ENCODE measurements at places on chromosomes 12 and 14.

GRCh38 chr14:68684466-68685418 is 108.1 kb downstream of the ZFP36L1 start:
- DNase-seq = no peak

DNA sequence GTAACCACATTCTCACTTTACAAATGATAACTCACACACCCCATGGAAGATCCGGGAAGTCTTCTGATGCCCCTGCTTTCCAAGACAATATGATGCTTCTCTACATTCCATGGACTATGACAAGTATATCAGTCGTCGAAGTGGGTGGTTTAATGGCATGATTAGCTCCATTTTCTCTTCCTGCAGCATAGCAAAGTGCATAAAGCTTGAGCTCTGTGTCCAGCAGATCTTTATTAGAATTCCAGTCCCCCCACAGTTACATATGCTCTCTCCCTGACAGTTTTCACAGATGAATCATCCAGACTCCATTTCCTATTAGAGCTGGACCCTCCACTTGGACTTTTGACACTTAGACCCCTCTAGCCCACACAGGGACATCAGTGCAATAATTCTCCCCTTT is 174.9 kb downstream of the BCAT1 start:
- no peak for DNase-seq

GRCh38 chr14:67704484-67705089 is 2.9 kb downstream of the RDH12 start:
- DNase-seq = peak; percentile 79

- no peak for DNase-seq
These were observed 26.4 kb downstream of the FAM222A start for GRCh38 chr12:109739747-109740693.

DNA sequence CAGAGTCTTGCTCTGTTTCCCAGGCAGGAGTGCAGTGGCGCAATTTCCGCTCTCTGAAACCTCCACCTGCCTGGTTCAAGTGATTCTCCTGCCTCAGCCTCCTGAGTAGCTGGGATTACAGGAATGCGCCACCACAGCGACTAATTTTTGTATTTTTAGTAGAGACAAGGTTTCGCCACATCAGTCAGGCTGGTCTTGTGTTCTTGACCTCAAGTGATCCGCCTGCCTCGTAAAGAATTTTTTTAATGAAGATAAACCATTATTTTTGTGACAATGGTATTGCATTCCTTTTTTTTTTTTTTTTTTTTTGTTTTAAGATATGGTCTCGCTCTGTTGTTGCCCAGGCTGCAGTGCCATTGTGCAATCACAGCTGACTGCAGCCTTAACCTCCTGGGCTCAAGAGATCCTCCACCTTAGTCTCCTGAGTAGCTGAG is 25.8 kb downstream of the ACVR1B start:
- DNase-seq = no peak

DNA sequence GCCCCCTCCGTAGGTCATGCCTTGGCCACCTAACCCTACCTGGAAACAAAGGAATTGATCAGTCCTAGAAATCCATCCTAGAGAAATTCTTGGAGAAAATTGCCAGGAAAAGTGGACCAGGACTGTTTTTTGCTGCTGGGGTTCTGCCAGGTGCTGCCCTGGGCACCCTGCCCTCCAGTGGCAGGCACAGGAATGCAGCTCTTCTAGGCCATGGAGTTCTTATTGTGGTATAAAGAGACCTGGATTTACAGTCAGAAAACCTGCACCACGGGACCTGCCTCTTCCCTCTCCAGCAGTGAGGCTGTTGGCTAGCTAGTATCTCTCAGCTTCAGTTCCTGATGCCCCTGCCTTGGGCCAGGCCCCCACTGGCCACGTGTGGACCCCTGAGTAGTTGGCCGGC is 59.7 kb downstream of the SLC24A4 start:
- DNase-seq = no peak

DNA sequence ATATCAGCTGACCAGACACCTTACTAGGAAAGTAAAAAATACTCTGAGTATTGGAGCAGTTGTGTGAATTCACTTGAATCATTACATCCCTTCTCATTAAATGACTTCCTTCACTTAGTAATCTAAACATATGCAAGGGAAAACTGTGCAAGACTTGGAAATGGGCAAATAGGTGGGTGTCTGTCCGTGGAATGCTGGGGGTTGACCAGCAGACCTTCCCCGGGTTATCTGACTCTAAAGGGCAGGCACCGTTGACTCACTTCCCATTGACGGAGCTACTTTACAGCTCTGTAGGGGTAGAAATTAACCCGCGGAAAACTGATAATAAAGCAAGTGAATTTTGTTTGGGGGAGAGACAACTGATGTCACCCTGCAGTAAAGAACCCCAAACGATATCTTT is 199.3 kb downstream of the TTC7B start:
- no peak for DNase-seq

DNA sequence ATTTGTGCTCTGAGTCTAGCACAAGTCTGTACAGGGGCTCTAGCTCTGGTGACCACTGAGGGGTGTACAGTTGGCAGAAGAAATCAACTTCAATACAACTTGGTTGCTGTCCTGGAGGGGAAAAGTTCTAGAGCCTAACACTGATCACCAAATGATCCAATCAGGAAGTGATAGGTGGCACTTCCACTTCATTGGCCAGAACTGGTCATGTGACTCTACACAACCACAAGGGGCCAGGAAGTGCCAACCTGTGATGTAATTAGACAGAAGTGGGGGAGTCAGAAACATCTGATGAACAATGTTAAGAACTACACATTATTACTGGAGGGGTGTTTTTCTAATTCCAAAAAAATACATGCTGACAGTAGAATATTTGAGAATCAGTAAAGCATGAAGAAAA is 401.6 kb downstream of the VRK1 start:
- DNase-seq = no peak

- no peak for DNase-seq
These were observed 15.8 kb downstream of the RGS6 start for GRCh38 chr14:71947947-71948500.

- no peak for DNase-seq
These were observed 13.8 kb downstream of the LGMN start for GRCh38 chr14:92734618-92735017.

- DNase-seq = no peak
These were observed 95.2 kb downstream of the EGLN3 start for GRCh38 chr14:33855672-33856071.

- no peak for DNase-seq
These were observed 80.6 kb upstream of the GSC start for GRCh38 chr14:94850309-94851211.

GRCh38 chr14:29558516-29558915 is 369.1 kb downstream of the PRKD1 start:
- DNase-seq = no peak

- no peak for DNase-seq
These were observed 86.2 kb downstream of the HELB start for GRCh38 chr12:66388517-66388916.

- DNase-seq = no peak
These were observed 9.4 kb downstream of the AHNAK2 start for GRCh38 chr14:104968541-104969401.

DNA sequence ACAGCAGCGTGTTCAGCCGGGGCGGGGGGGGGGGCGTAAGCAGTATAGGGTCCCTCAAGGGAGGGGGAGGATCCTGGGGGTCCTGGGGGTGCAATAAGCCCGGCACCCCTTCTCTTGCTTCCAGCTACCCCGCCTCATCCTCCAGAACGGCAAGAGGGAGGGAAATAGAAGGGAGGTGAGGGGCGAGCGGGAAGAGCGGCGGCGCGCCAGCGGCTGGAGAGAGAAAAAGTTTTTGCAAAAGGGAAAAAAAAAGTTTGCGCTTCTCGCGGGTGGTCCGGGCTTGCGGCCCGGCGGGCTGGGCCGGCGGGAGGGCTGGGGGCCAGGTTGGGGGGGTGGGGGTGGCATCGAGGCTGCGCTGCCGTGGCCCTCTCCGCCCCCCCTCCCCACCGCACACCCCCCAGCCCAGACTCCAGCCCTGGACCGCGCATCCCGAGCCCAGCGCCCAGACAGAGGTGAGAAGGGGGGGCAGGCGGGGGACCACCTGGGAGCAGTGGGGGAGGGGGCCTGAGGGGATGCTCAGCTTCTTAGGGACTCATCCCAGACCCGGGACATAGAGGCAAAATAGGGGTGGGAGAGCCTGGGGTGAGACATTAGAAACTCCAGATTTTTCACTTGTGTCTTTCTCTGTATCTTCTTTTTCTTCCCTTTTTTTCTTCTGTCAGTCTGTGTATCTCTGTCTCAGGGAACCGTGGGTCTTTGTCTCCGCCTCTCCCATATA is at the start of gene GLI1:
Gene GLI1 (plus strand): TSS at position 36 of the 718 bp plus-strand sequence. CDS start 3,907 bp downstream, outside the sequence.
- DNase-seq = no peak

DNA sequence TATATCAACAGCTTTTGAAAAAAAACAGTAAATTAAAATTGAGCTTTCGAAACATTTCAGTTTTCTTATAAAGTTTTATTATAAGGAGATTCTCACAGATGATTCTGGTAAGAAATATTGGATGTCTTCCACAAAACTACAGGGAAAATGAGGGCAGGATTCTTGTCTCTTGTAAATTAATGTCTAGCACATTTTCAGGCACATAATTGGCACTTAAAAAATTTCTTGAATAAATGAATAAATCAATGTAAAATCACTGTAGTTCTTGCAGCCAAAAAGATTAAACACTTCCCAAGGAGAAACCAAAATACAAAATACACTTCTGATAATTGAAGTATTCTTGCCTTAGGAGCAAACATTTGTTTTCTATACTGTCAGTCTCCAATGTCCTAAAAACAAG is 164.4 kb downstream of the NELL2 start:
- no peak for DNase-seq

- DNase-seq = no peak
These were observed 569.2 kb downstream of the VRK1 start for GRCh38 chr14:97366400-97366799.

DNA sequence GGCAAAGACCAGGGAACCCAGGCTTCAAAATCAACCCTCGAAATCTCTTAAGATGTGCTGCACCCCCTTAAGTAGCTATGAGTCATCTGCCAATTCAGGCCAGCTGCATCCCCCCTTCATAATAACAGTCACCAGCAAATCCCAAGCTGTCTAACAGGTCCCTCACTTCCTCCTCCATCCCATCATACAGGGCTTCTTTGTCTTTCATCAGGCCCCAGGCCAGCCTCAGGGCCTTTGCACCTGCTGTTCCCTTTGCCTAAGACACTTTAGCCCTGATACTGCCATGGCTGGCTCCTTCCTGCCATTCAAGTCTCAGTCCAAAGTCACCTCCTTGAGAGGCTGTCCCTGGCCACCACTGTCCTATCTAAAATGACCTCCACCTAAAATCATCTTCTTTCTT is 4.0 kb downstream of the RASAL1 start:
- no peak for DNase-seq

DNA sequence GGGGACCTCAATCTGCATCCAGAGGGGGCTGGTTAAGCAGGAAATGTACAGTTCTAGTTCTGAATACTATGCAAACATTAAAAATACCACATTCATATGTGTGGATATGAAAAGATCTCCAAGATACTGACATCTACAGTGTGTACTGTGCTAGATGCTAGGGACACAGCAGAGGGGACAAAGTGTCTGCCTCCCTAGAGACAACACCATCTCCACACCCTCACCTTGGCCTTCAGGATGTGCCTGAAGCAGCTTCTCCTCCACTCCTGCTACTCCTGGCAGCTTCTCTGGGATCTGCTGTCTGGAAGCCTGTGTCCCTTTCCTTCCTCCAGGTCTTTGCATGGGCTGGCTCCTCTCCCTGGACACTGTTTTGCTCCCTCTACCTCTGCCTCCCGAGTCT is 10.7 kb upstream of the SRSF9 start:
- no peak for DNase-seq

DNA sequence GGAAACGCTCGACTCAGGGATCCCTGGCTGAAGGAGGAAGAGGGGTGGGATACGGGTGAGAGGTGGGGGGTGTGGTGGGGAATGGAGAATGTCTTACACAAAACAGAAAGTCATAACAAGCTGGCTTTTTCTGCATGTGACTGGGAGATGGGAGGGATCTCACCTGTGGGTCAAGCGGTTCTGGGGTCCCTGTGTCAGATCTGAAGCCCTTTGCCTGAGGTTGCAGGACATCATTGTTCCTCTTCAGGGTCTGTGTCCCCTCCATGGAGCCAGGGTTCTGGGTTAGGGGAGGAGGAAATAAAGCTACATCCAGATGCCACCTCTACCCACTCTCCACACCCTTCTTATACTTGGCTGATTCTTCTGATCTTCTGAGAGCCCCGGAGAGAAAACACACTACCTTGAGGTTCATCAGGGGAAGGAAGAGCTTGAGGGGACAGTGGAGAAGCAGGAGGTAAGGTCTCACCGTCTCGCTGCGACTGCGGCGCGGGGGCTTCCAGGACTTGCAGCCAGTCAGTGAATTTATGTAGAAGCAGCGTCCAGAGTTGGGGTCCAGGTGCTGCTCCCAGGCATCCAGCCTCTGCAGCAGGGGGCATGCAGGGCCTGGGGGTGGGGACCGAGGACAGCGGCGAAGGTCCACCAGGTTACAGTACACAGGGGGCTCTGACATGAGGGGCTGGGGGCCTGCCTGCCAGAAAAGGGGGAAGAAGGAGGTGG is 2.5 kb downstream of the ARHGAP9 start:
- DNase-seq = no peak

DNA sequence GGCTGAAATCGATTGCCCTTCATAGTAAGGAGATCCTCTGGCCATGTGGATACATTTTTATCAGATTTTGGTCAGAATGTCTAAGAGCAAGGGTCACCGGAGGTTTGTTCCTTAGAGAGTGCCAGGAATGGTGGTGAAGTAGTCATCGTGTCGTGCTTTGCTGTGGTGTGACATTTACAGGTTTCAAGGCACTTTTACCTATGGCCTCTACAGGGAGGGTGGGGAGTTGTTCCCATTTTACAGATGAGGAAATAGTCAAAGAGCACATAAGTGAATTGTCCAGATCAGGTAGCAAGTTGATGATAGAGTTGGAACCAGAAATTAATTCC is 57.2 kb downstream of the WDR20 start:
- DNase-seq = no peak

- no peak for DNase-seq
These were observed 420.9 kb upstream of the ATP2B1 start for GRCh38 chr12:90129366-90130030.
